A549 treated with GW870086 at 1 μM for 4 hours (cell line): ENCODE measurements at places on chromosomes 16 and 17. TPM values are rescaled to one million over a fixed set of nuclear protein-coding genes. Genes with fewer than 3 reads are reported as not detected.

SLC35G6 gene
- not detected in 5 replicates for total RNA-seq

GFER gene
- 21.9 to 49.2 TPM (median 39.8 TPM) in 5 replicates for total RNA-seq

DNAJA2 gene
- 69.8 to 76.1 TPM (median 74.8 TPM) in 5 replicates for total RNA-seq

GLP2R gene
- total RNA-seq = 6.3 to 15.4 TPM (median 9.8 TPM) in 5 replicates

CD300A gene
- total RNA-seq = not detected in 5 replicates

NPTX1 gene
- 81.9 to 151 TPM (median 124 TPM) in 5 replicates for total RNA-seq

CCL14 gene
- not detected in 5 replicates for total RNA-seq

YBX2 gene
- total RNA-seq = 0.22 to 0.91 TPM (median 0.52 TPM) in 5 replicates

HID1 gene
- total RNA-seq = 13.8 to 19.2 TPM (median 17.5 TPM) in 5 replicates

MFAP4 gene
- 0.09 TPM in 1 of 5 replicates, not detected in the others for total RNA-seq

CCDC200 gene
- not detected in 5 replicates for total RNA-seq

CCL3 gene
- not detected in 5 replicates for total RNA-seq

RHBDL3 gene
- total RNA-seq = 3.3 to 5.5 TPM (median 4.9 TPM) in 5 replicates

FBXO39 gene
- total RNA-seq = not detected in 5 replicates

UTS2R gene
- not detected in 5 replicates for total RNA-seq

FKBP10 gene
- total RNA-seq = 86.7 to 109 TPM (median 106 TPM) in 5 replicates

HS3ST4 gene
- total RNA-seq = not detected in 5 replicates

NEUROD2 gene
- not detected in 5 replicates for total RNA-seq

RPUSD1 gene
- 38.8 to 57.7 TPM (median 50.0 TPM) in 5 replicates for total RNA-seq

KIF2B gene
- total RNA-seq = not detected in 5 replicates

KCNJ18 gene
- total RNA-seq = not detected in 5 replicates

PRKCA gene
- 35.7 to 53.9 TPM (median 47.6 TPM) in 5 replicates for total RNA-seq

BORCS6 gene
- total RNA-seq = 5.6 to 8.8 TPM (median 7.6 TPM) in 5 replicates

CDRT15 gene
- total RNA-seq = not detected in 5 replicates

NPIPA5 gene
- total RNA-seq = 0.14 to 1.1 TPM (median 0.33 TPM) in 4 of 5 replicates, not detected in the other

CLEC3A gene
- total RNA-seq = not detected in 5 replicates

SOST gene
- not detected in 5 replicates for total RNA-seq

WDR90 gene
- total RNA-seq = 17.6 to 28.0 TPM (median 27.2 TPM) in 5 replicates

TP53TG3 gene
- total RNA-seq = 0.61 to 1.00 TPM (median 0.79 TPM) in 4 of 5 replicates, not detected in the other

GPRC5B gene
- 26.7 to 32.0 TPM (median 31.1 TPM) in 5 replicates for total RNA-seq

C17orf107 gene
- 0.18 to 0.49 TPM (median 0.34 TPM) in 5 replicates for total RNA-seq

CES5A gene
- total RNA-seq = not detected in 5 replicates

OTOP3 gene
- not detected in 5 replicates for total RNA-seq

EFCAB13 gene
- 1.9 to 2.7 TPM (median 2.3 TPM) in 5 replicates for total RNA-seq

SHISA9 gene
- 0.03 to 0.13 TPM in 2 of 5 replicates, not detected in the others for total RNA-seq

TNP2 gene
- not detected in 5 replicates for total RNA-seq

DPEP1 gene
- total RNA-seq = 0.87 to 2.3 TPM (median 1.2 TPM) in 5 replicates

UBTF gene
- 83.2 to 90.7 TPM (median 87.2 TPM) in 5 replicates for total RNA-seq

KIF18B gene
- total RNA-seq = 28.5 to 39.8 TPM (median 35.4 TPM) in 5 replicates
